ENCODE measurements at places on chromosomes 11 and 22.

DNA sequence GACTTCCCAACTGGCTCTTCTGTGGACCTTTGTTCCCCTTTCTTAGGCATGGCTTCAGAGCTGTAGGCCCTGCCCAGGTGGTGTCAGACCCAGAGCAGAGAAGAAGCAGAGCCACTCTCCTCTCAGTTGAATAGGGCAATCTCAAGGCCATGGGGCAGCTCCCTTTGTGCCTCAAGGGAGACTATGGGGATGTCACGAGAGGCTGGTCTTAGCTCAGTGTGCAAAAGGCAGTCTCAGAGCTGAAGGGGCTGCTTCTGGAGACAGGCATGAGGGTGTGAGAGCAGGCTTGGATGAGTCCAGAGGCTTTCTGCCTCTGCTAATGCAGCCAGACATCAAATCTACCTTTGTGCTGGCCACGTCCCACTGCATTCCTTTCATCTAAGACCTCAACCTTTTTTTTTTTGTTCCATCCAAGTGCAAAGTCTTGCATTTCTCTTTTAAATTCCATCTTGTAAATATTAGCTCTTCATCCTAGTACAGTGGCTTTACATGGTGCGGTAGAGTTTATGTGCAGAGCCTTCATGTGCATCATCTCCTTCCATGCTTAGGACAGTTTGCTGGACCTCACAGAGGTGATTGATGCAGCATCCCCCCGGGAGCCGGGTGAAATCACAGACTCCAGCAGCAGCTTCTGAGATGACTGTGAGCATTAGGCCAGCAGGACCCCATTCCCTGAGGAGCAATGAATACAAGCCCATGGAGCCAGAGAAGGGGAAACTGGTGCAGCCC lies 34.2 kb upstream of the FCHSD2 start:
- no peak for DNase-seq

DNA sequence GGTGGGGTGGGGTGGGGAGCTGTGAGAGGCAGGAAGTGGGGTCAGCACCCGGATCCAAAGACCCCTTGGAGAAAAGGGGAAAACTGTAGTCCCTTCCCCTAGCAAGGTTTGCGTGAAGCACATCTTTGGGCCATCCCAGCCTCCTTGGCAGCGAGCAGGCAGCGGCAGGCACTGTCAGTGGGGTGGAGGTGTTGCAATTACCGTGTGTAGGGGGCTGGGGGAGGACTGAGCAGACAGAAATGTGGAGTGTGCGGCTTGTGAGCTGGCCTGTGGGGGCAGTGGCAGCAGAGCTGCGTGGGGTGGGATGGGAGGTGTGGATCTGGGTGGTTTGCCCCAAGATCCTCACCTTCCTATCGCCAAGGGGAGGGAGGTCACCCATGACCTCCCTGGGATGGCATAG lies 16.4 kb downstream of the DAGLA start:
- DNase-seq = no peak

GRCh38 chr11:119172513-119172912 lies 4.0 kb downstream of the NLRX1 start:
- no peak for DNase-seq

- no peak for DNase-seq
Measured at GRCh38 chr11:3220521-3221407, 2.2 kb upstream of the MRGPRG start.

GRCh38 chr22:39317775-39318506 lies 1.5 kb downstream of the RPL3 start:
- no peak for DNase-seq

GRCh38 chr11:88297421-88297820 lies 40.1 kb downstream of the CTSC start:
- no peak for DNase-seq
